Tongue (tissue), 3 donors: ENCODE measurements at places on chromosomes 12 and 14. TPM values are rescaled to one million over a fixed set of nuclear protein-coding genes. Genes with fewer than 3 reads are reported as not detected.

Gene KRT81
- total RNA-seq: 0.41 TPM

Gene STYK1
- total RNA-seq: 1.7 TPM

Gene IFI27
- total RNA-seq: 22.2 TPM

DNA sequence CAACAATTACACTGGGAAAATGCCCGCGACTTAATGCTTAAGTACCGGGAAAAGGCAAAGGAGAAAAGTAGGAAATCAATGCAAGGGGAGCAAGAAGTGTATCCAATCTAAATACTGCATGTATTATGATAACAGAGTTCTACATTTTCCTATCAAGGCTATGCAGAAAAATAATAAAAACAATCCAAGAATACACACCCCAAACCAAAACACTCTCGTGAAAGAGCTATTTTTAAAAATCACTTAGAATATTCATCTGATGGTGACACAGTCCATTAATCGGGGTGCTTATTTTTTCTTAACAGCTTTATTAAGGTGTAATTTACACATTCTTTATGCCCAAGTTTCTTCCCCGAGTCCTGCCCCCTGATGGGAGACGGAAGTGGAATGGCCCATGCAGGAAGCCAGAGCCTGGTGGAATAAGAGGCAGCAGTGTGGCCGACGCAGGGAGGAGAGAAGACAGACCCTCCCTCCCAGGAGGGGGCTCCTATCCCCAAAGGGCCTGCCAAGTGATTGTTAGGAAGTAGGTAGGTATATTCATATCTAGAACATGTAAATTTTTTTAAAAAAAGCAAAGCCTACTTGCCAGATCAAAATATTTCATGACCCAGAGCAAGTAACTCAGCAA is 174.3 kb downstream of the FOXN3 start:
- no peak for DNase-seq

Gene ANO6
- total RNA-seq: 79.1 TPM

Gene TSHR
- 1.7 TPM for total RNA-seq

DNA sequence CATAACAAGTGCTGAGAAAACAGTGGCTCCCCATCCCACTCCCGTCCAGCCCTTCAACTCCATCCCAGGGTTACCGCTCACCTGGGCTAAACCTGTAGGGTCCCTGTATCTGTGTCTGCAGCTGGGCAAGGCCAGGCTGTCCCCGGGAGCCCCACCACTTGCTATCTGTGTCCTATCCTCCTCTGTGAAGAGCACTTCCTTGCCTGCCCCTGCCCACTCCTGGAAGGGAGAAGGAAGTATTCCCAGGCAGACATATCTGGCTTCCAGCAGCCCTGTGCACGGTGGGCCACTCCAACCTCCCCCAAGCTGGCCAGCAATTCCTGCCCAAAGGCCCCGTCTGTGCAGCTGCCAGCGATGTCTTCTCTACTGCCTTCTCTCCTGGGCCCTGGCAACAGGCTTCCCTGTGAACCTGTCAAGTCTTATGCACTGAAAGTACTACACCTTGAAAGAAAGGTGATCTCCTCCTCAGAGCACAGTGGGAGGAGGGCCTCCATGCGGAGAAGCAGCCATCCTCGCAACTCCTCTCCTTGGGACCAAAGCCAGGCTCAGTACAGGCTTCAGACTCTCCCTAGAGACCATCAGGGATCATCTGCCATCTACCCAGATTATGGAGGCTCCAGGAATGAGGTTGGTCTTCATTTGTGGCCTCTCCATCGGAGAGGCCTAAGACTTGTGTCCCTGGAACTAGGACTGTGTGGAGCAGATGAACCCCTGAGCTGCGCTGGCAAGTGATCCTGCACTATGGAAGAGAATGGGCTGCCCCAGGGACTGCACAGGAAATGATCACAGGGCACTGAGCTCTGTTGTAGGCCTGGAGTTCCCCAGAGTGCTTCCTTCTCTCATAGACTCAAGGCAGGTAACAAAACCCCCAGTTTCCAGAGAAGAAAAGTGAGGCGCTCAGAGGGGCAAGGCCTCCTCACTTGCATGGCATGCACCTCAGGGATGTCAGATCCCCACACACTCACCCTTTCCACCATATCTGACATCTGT is 663.6 kb downstream of the BCL11B start:
- no peak for DNase-seq

Gene FAM181A
- 0.31 TPM for total RNA-seq
